ENCODE measurements at places on chromosomes 1 and 21. TPM values are rescaled to one million over a fixed set of nuclear protein-coding genes. Genes with fewer than 3 reads are reported as not detected.

DNA sequence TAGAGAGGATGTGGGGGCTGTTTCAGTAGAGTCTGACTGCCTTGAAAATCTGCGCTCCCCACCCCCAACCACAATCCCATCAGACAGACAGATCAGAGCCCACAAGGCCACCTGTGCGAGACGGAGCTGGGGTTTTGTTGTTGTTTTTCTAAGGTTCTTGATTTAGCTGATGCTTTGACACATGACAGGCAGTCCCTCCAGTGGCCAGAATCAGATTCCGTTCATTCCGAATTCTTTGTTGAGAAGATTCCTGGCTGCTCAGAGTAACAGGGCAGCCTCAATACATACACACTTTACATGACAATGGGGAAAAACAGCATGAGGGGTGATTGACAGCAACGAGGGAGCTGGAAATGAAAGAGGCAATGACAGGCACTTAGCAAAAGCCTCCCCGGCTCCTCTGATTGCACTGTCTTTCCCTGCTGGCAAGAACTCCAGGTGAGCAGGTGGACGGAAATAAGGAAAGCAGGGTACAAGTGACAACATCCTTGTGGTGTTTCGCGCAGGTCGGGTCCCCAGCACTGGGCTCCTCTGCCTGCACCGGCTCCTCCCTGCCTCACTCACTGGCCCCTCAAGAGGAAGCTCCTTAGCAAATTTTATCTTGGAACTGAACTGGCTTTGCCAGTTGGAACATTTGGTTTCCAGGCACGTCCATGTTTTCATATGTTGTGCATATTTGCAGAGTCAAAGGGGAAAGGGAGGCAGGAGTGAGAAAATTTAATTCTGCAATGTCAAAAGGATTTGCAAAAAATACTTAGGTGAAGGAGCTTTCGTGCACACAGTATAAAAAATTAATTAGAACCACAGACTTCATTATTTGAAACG, 148.7 kb downstream of the PGBD5 start:
- no peak for DNase-seq

- DNase-seq = no peak
Observed at GRCh38 chr1:153852170-153852569, 70.6 kb downstream of the GATAD2B start.

DNA sequence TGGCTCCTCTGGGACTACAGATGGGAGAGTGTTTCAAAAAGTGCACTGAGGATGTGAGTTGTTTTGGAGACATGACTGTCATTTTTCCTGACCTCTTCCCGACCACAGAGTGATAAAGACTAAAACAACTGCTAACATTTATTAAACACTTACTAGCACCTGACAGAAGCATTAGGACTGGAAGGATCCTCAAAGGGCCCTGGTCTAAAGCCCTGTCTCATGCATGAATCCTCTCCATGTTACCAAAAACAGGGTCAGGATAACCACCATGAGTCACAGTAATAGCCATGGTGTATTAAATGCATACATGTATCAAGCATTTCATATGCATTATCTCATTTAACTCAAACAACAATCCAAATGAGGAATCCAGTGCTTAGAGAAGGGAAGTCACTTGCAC, 11.5 kb downstream of the CYB5RL start:
- DNase-seq = no peak

DNA sequence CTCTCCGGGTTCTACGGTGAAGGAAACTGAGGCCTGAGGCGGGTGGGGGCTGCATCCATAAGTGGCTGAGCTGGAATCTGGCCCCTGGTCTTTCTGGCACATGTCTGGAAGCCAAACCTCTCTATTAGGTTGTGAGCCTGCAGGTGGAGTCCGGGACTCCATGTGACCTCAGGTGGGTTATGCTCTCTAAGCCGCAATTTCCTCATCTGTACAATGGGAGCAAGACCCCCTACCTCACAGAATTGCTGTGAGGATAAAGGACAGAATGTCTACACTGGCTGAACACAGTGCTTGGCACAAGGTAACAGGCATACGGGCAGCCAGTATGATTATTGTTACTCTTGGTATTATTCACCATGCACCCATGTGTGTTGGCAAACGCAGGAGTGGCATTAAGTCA, 6.7 kb downstream of the EPHA2 start:
- DNase-seq = no peak

DNA sequence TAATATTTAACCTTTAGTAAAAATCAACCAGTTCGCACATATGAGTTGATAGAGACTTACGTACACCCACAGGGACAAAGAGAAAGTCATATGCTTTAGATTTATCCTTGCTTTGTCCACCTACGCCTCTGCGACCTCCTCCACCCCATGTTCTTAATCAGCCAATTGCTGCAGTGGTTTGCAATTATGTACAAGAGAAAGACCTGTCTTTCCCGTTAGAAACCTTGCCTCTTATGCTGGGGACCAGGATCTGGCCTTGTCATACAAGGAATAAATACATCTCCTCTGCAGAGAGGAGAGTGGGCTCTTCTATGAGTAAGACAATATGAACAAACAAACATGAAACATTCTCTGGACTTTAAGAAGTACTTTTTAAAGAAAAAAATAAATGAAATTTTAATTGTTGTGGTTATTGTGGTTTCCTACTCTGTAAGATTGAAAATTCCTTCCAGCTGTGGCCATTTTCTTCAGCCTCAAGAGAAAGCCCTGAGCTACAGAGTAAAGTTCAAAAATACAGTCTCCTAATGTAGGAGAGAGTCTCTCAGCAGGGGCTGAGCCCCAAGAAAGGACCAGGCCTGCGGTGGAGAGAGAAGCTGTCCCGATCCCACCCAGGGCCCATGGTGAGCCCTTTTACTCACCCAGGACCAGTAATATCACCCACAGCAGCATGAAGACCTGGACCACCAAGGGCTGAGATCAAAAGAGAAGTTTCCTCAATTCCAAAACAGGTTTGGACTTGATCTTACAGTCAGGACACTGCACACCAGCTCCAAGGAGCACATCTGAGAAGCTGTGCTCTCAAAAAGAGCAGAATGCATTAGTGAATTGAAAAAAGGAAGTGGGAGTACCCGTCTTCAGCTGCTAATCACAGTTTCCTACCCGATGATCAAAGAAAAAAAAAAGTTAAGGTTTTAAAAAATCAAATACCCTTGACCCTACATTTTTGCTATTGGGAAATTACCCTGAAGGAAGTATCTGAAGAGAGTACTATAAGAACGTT, at the start of gene FCRL5:
Gene FCRL5, minus strand, starts transcription at position 822 of the 1,000 bp plus-strand sequence. Its CDS starts 153 bp downstream, at position 669.
- no peak for DNase-seq

GRCh38 chr21:32386195-32386870, 6.5 kb downstream of the URB1 start:
- no peak for DNase-seq

DNA sequence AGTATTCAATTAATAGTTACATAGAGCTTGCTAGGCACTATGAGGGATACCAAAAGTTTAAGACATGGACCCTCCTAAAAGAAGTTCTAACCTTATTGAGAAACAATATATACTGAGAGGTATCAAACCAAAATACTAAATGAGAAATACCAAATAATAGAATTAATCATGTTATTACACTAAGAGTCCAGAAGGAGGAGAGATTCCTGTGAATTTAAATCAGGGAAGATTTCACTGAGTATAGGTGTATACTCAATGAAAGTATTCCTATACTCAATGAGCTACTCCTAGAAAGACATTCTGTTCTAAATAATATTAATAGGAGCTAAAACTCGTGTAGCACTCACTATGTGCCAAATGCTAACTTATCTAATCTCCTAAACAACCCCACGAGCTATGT, 9.4 kb downstream of the CR1L start:
- no peak for DNase-seq

GRCh38 chr1:65067491-65068201, 80.4 kb upstream of the AK4 start:
- peak; percentile 77 for DNase-seq

- DNase-seq = no peak
Observed at GRCh38 chr1:199404191-199404590, 623.3 kb upstream of the NR5A2 start.

DNA sequence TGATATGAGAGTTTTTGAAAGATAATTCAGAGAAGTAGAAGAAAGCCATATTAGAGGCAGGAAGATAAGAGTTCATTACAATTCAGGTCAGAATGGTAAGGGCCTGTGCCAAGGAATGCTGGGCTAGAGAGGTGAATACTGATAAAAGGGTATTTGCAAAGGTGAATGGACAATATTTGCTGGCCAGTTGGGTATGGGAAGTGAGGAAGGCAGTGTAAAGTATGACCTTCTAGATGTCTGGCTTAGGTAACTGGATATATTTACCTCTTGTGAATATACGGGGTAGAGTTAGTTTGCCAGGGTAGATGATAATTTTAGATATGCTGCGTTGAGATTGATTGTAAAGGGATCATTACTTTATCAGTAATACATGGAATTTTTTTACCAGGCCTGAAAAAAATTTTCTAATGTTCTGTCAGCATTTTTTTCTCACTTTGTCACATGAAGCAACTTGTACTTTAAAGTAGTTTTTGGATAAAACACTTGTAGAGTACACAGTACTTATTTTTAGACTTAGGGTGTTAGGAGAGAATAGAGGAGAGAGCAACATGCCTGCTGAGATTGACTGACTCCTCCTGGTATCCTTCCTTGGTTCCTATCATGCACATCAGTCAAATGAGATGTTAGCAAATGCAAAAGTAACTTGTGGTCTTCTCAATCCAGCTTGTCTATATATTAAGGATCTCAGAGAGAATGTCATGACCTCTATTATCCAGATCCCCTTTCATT, 14.1 kb downstream of the RTCA start:
- DNase-seq = no peak

The ACKR1 gene
- total RNA-seq = not detected

The MYOC gene
- total RNA-seq = not detected

The HDAC1 gene
- 172 TPM for total RNA-seq

The MYOG gene
- not detected for total RNA-seq

The PDE9A gene
- total RNA-seq = 1.5 TPM

The LBR gene
- 132 TPM for total RNA-seq

The GJA4 gene
- not detected for total RNA-seq
